ENCODE measurements at places on chromosomes 12 and 14.
A peak's percentile ranks its signal among the peaks of the same experiment; 100 is the strongest.

DNA sequence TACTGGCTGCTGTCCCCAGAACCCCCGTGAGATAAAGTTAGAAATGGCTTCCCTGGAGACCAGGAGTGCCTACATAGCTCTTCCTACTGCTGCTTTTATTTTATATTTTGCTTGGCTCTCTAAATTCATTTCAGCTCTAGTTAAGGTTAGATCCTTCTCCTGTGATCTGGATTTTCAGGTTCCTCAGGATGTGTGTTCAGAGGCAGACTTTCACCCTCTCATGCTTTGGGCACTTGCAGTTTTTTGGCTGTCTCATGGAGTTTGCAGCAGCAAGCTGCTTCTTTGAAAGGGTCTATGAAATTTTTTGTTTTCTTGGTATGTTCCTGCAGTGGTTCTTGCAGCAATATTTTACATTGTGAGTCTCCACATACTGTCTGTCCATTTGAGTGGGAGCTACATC is 93.3 kb downstream of the ATP23 start:
- no peak for DNase-seq

DNA sequence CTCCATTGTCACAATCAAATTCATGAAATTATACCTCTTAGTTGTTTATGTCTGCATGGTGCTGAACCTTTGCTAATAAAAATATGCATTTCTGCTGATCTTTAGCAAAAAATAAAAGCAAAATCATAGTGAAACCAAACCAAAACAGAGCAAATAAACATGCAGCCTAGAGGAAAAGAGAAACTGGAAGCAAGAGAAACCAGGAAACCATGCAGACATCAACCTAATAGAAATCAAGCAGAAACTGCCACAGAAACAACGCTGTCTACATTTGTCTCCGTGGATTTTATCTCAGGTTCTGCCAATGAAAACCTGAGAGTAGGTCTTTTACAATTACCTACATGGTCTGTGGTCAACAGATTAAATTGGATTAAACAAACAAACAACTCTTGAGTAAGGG is 173.7 kb downstream of the SYT10 start:
- no peak for DNase-seq

- no peak for DNase-seq
Measured at GRCh38 chr14:76828339-76829012, 2.3 kb downstream of the LRRC74A start.

DNA sequence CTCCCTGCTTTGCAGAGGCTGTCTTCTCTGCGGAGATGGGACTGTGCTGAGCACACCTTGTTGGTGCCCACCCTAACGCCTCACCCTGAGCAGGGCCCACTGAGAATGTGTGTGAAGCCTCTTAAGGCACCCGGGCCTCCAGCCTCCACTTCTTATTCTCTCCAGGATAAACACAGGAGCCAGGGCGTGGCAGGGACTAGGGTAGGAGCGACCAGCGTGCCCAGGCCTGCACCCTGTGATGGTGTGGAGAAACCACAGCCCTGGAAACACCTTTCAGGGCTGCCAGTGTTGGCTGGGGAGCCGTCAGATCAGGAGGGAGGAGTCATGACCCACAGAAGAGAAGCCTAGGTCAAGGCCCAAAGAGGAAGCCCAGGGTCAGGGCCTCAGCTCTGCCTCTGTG is 41.3 kb downstream of the VDR start:
- DNase-seq, result no peak

DNA sequence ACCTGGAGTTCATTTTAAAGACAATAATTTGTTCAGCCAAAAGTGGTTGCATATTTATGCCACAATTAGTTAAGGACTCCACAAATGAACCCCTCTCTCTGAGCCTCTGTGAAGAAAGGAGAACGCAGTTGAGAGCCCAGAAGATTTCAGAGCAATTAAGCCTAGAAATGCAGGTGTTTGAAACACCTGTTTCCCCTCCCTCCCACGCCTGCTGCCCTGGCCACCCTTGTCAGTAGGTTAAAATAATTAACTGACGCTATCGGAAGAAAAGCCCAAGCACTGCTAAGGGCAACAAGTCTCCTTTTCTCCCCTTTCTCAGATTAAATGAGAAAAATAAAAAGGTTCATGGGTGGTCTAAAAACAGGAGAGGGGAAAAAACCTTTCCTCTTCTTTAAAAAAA is 99.2 kb downstream of the PPM1A start:
- no peak for DNase-seq

- DNase-seq, result no peak
Measured at GRCh38 chr12:49030119-49030518, 11.5 kb upstream of the PRKAG1 start.

DNA sequence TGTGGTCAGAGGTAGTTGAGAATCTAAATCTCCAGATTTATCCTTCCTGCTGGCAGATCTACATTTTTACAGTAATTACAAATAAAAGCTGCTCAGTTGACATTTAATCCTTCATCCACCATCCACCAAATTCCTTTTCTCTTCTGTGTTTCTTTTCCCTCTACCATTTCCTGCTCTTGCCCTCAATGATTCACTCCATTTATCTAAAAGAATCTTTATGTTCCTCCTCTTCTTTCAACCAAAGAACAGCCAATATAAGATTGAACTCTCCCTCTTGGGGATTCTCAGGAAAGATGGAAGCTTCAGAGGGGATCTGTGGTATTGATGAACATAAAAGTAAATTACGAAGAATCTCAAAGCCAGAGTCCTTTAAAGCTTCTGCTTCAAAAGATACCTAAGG is 4.4 kb downstream of the MAP4K5 start:
- DNase-seq, result no peak

GRCh38 chr14:64736271-64737169 is 32.3 kb downstream of the PLEKHG3 start:
- peak; percentile 19 for DNase-seq

- no peak for DNase-seq
Measured at GRCh38 chr12:3604748-3605586, 114.0 kb downstream of the PRMT8 start.

GRCh38 chr12:6452245-6452943 is 552 bp downstream of the TAPBPL start:
- DNase-seq, result no peak

GRCh38 chr12:72267974-72268373 is 4.2 kb upstream of the TRHDE start:
- no peak for DNase-seq

DNA sequence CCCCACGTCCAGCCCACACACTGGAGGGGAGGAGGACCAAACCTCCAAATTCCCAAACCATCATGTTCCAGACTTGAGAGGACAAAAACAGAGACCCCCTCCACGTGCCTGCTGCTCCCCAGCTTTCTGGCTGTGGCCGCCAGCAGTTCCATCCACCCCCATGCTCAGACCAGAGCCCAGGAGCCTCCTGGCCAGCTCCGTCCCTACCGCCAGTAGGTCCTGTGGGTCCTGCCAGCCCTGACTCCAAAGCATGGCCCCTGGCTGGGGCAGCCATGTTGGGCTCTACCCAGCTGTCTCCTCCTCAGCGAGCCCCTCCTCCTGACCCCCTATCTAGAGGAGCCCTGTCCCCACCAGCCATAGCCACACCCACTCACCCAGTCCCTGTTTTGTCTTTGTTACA is 227.3 kb upstream of the RTL1 start:
- no peak for DNase-seq
